GOT3 (cell line): ENCODE measurements at places on chromosomes 4 and X.

- DNase-seq: no peak
Measured at GRCh38 chr4:177393236-177393635, 49.0 kb downstream of the AGA start.

DNA sequence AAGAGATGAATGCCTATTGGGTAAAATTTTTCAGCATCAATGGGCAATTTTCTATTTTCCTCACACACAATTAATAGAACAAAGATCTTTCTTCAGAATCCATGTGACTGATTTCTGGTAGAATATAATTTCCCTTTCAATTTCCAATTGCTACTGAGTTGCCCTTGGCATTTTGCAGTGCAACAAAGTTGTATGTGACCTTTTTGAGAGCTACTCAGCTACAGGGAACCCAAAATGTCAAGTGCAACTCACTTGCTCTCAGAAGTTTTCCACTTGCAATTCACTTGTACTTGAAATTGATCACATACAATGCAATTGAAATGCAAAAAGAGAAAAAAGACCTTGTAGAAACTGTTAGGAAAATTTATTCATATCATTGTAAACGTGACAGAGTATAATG is 245.5 kb downstream of the BANK1 start:
- no peak for DNase-seq

GRCh38 chrX:13092455-13092941 is 48.1 kb upstream of the FAM9C start:
- DNase-seq: no peak

- DNase-seq: no peak
Measured at GRCh38 chr4:145230726-145231125, 50.3 kb upstream of the OTUD4 start.

DNA sequence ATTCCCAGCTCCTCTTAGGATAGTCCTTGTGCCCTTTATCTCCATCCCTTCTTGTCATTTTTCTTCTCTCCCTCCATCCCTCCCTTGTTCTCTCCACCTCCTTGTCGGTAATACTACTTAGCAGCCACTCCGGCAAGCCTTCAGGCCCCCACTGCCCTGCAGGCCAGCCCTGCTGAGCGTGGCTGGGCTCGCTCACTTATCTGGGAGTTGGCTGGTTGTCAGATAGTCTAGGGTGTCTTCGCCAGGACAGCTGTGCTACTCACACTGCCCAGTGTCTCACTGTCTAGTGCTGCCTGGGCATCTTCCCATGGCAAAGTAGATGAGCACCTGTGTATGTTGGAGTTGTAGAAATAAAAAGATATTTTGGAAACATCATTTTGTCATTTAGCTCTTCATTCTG is 75.0 kb downstream of the STK32B start:
- no peak for DNase-seq

- no peak for DNase-seq
Measured at GRCh38 chrX:139967300-139967699, 2.0 kb upstream of the CXorf66 start.

DNA sequence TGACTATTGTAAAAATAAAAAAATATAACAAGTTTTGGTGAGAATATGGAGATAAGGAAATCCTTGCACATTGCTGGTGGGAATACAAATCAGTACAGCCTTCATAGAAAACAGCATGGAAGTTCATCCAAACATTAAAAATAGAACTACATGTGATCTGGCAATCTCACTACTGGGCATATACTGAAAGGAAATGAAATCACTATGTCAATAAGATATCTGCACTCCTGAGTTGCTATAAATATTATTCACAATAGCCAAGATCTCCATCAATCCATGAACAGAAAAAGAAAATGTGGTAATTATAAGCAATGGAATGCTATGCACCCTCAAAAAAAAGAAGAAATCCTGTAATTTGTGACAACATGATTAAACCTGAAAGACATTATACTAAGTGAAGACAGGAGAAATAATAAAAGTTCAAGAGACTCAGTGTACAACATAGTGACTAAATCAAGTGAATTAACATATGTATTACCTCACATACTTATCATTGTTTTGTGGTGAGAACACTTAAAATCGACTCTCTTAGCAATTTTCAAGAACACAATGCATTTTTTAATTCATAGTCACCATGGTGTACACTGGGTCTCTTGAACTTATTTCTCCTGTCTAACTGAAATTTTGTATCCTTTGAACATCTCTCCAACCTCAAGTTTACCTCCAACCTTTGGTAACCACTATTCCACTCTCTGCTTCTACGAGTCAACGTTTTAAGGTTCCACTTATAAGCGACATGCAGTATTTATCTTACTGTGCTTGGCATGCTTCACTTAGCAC is 1703.7 kb upstream of the AGA start:
- no peak for DNase-seq

DNA sequence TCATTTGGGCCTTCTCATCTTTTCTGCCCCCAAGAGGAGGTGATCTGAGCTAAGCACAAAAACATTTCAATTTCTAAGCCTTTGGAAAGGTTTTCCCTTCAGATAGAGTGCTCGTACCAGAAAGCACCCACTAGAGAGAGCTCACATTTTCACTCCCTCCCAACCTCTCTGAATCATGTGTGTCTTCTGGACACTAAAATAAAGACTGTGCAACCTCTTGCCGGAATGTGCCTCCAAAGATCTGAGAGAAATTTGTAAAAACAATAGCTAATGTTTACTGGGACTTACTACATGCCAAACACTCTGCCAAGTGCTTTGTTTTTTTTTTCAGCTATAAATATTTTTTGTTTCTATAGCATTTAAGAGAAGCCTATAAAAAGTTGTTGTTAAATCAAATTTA is 120.6 kb upstream of the LNX1 start:
- DNase-seq: no peak

GRCh38 chr4:177297785-177298391 is 11.8 kb upstream of the NEIL3 start:
- DNase-seq: no peak

- no peak for DNase-seq
Measured at GRCh38 chr4:71230271-71231128, 108.3 kb upstream of the SLC4A4 start.

DNA sequence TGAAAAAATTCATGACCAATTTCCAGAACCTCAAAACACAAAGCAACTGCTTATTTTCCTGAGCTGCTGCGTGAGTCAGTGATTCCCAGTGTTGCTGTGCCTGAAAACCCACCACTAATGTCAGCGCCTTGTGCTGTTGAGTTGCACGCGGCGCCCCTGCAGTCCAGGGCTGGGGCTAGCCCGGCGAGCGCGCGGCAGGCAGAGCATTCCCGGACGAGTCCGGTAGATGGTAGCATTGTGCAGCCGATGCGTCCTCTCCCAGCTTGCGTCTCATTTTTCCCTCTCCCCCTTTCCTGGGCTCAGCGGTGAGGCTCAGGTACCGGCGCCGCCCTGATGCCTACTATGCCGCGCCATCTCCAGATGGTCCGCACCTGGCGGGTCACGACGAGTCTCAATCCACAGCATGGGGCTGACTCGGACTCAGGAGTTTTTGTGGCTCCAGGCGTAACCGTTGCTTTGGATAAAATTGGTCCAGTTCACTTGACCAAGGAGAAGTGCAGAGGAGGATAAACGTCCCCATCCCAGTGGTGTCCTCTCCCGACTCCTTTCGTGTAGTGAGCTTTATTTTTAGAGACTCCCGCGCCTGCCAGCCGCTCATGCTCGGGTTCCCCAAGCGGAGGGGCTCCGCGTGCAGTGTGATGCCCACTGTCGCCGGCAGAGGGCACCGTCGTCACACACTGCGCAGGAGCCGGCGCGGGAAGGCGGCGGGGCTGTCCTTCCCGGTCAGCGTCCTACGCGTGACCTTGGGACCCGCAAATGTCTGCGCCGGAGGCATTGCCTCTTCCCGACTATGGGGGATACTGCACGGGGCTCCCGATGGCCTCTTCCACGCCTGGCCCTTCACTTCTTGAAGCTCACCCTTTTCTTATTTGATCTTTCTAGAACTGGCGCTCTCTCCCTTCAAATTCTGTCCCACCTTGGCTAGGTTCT is 53.6 kb upstream of the IGFBP7 start:
- peak; percentile 13 for DNase-seq

GRCh38 chr4:77481856-77482255 is 123.8 kb upstream of the CXCL13 start:
- DNase-seq: no peak

- no peak for DNase-seq
Measured at GRCh38 chr4:23972187-23972586, 82.3 kb upstream of the PPARGC1A start.

GRCh38 chr4:5030221-5030620 is 11.0 kb upstream of the CYTL1 start:
- no peak for DNase-seq

DNA sequence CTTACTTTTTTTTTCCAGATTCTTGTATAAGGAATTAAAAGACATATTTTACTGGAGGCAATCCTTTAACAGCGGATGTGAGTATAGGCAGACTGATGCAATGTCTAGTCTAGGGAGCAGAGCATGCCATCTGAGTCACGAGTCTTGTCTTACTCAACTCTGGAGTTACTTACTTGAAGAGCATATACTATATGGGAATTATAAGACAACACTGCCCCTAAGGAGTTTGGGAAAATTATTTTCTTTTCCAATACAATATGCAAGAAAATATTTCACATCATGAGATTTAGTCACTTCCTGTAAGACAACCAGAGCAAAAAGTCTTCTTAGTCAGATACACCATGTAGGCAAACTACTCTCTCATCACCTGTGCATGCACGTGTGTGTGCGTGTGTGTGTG is 537.3 kb upstream of the FTHL17 start:
- DNase-seq: no peak
